Amniotic stem cell (primary cell): ENCODE measurements at places on chromosomes 6 and 20.

DNA sequence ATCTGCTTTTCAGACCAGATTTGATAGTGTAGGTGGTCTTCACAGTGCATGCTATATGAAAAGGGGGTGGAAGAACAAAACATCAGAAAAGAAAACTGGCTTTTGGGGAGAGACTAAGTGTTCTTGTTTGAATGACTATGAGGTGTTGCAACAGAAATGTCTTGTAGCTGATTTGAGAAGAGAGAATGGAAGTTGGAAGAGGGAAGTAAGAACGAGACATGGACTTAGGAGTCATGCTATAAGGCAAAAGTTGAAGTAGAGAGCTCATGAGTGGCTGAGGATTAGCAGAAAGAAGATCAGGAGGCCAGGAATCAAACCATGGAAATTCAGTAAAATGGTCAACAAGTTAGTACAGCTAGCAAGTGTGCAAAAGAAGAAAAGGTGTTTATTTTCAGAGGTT lies 32.1 kb downstream of the FNDC1 start:
- no peak for DNase-seq

GRCh38 chr6:138849791-138850190 lies 53.9 kb downstream of the ECT2L start:
- no peak for DNase-seq

DNA sequence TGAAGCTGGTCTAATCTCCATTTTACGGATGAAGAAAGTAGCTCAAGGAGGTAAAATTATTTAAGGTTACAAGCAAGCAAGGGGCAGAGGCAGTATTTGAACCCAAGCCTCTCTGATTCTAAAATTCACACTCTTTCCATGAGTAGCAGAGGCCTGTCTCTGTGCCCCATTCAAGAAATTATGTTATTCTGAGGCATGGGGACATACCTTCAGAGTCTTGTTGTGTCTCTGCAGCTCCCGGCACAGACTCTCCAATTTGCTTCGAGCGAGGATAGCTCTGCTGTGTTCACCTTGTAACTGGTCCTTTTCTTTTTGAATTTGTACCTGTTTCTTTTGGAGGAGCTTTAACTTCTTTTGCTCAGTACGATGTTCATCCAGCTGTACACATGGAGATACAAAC lies 21.5 kb downstream of the TXLNB start:
- no peak for DNase-seq

GRCh38 chr6:56758553-56758952 lies 115.9 kb upstream of the DST start:
- DNase-seq = no peak

DNA sequence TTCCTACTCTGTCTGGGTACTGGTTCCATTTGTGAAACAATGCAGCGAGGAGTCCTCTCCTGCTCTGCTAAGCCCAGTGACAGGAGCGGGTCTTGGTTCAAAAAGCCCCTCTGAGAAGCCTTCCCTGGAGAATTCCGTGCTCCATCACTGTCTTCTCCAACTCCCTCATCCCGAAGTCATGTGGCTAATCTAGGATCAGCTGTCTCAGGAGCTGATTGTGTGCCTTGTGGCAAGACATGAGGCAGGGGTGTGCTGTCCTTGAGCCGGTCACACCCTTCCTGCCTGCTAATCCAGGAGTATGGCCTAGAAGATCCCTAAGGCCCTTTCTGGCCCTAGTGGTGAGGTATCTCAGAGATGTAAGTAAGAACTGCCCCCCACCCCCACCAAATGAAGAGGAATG lies 72.0 kb downstream of the EFCAB8 start:
- no peak for DNase-seq
